ENCODE measurements at places on chromosomes 2 and 18.

DNA sequence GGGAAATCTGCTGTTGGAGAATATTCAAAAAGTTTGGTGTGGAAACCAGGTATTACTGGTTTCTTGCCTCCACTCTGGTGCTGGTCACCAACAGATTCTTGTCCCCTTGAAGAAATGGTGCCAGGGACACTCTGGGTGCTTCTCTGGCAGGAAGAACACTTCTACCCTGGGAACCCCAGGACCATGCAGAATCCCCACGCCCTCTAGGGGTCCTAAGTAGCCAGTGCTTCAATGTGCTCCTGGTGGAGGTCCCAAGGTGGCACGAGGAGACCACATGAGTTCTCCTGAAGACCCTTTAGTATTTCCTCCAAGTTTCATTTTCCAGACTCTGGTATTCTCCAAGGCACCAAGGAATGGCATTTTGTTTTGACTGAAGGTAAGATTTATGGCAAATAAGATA, 380.6 kb downstream of the TSN start:
- no peak for DNase-seq

- no peak for DNase-seq
Observed at GRCh38 chr2:20396356-20397000, 45.8 kb upstream of the PUM2 start.

- DNase-seq, result no peak
Observed at GRCh38 chr2:10052216-10052615, 8.9 kb downstream of the KLF11 start.

GRCh38 chr2:235864302-235864701, 303.9 kb downstream of the GBX2 start:
- no peak for DNase-seq

DNA sequence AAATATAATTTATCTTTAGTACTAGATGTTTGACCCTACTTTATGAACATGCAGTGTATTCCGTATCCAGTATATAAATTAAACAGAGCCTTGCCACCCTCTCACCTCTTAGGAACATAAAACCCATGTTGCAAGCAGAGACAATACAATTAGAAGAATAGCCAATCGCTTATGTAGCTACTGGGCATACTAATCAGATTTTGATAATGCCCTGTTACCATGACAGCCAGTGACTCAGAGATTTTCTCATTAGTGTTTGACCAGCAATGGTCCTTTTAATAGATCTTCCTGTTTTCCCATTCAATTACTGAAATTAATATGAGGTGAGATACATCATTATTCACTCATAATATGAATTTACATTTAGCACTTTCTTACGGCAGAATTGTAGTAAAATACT, 547.3 kb upstream of the VWC2L start:
- DNase-seq, result no peak

- DNase-seq, result no peak
Observed at GRCh38 chr18:48552130-48552529, 13.3 kb downstream of the CTIF start.

- DNase-seq, result peak; percentile 36
Observed at GRCh38 chr2:71880846-71881610, 266.6 kb downstream of the CYP26B1 start.

GRCh38 chr2:36675579-36676282, 20.8 kb upstream of the VIT start:
- DNase-seq, result no peak

DNA sequence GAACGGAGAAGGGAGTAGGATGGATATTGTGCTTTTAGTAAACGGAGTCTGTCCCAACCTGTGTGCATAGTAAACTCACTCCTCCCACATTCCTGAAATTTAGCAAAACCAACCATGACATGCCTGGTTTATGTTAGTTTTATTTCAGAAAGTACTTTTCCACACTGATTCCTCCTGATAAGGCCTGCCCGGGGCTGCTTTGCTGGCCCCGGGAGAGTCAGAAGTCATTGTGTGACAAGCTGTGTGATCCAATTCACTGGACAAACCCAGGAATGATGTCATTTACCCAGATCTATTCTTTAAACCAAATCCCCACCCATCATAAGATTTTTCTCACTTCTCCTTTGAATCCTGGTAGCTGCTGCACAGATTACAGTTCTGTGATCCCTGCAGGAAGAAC, 109.0 kb downstream of the SETBP1 start:
- DNase-seq, result no peak

DNA sequence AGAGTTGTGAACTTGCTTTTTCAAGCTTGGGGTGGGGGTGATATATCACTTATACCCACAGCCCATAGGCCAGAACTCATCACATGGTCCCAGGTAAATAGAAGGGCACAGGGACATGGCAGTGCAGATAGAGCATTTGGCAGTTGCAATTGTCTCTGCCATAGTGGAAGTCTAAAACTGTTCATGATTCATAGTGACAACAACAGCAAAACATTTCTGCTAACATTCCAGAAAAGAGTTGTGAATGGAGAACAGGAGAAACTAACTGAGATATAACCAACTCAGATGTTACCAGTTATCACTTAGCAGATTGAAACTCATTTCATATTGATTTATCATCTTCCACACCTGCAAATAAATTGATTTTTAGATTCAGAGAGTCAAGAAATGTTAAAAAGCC, 278.6 kb upstream of the KYNU start:
- DNase-seq, result no peak

DNA sequence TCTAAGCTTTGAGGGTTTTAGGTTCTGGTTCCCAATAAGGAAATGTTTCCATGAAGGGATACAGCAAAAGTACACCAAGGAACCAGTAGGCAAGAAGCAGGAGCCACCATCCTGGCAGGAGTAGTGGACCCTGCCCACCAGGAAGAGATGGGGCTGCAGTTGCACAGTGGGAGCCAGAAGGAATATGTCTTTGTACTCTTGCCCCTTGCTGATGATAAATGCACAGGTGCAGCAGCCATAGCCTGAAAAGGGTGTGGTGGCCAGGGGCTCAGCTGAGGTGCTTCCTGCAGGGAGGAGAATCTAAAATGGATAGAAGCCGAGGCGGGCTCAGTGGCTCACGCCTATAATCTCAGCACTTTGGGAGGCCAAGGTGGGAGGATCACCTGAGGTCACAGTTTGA, 27.5 kb downstream of the TMEM127 start:
- DNase-seq, result no peak

GRCh38 chr2:8544786-8545694, 136.8 kb upstream of the ID2 start:
- DNase-seq, result no peak

DNA sequence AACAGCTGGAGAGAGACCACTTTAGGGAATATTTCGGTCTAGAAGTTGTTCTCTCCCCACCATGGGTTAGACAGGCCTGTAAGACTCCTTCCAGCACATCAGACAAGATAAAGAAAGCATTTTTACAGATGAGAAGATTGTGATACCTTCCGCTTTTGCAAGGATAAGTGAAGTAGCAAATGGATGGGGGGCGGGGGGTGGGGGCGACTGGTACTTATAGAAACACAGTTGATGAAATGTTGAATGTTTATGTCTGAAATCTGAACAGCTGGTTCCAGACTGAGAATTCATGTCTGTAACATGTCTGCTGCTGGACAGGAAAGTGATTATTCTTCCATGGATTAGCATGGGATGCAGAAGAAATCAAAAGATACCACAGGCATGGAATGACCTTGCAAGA, 90.5 kb upstream of the FN1 start:
- DNase-seq, result no peak

DNA sequence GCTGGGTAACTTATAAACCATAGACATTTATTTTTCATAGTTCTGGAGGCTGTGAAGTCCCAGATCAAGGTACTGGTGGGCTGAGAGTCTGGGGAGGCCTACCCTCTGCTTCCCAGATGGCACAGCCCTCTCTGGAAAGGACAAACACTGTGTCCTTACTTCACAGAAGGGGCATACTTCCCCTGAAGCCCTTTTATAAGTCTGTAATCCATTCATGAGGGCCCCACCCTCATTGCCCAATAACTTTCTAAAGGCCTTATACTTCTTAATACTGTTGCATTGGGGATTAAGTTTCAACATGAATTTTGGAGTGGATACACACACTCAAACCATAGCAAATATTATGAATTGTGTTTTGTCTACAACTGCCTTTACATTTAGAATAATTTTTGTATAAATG, 36.0 kb downstream of the ATIC start:
- no peak for DNase-seq

GRCh38 chr2:20615466-20616241, 35.2 kb downstream of the HS1BP3 start:
- no peak for DNase-seq

DNA sequence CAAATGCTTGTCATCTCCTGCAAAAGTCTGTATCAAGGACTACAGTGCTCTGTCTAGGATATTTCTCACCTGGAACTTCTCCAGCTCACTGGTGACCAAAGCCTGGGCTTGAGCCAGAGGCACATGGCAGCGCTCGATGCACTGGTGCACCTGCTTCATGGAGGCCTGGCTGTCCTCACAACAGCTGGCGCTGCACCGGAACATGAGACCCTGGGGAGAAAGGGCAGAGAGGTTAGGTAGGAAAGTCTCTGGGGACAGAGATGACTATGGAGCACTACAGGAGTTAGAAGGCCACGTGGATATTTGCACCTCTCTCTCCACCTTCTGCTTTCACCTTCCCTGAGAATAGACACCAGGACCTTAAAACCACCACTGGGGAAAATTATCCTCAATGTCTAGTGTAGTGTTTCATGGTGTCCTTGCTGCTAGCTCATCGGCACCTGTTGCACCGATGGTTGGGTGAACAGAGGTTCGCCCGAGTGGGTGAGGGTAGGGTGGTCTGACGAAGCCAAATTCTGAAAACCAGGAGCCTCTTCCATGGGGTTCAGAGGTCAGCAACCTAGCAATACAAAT, 1.0 kb downstream of the FAM136A start:
- DNase-seq, result no peak

DNA sequence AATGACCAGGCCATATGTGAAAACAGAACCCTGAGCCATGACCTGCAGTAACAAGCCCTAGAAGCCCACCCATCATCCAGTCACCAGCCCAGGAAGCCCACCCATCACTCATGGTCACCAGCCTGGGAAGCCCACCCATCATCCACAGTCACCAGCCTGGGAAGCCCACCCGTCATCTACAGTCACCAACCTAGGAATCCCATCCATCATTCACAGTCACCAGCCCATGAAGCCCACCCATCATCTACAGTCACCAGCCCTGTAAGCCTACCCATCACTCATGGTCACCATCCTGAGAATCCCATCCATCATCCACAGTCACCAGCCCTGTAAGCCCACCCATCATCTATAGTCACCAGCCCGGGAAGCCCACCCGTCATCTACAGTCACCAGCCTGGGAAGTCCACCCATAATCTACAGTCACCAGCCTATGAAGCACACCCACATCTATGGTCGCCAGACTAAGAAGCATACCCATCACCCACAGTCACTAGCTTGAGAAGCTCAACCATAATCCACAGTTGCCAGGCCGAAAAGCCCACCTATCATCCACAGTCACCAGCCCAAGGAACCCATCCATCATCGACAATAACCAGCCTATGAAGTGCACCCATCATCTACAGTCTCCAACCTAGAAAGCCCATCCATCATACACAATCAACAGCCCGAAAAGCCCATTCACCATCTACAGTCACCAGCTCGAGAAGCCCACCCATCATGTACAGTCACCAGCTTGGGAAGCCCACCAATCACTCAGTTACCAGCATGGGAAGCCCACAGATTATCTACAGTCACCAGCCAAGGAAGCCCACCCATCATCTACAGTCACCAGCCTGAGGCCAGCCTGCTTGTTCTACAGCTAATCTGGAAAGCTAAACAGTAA, 91.9 kb downstream of the TWIST2 start:
- DNase-seq, result no peak

GRCh38 chr18:62209046-62209445, 22.0 kb downstream of the RELCH start:
- DNase-seq, result no peak

DNA sequence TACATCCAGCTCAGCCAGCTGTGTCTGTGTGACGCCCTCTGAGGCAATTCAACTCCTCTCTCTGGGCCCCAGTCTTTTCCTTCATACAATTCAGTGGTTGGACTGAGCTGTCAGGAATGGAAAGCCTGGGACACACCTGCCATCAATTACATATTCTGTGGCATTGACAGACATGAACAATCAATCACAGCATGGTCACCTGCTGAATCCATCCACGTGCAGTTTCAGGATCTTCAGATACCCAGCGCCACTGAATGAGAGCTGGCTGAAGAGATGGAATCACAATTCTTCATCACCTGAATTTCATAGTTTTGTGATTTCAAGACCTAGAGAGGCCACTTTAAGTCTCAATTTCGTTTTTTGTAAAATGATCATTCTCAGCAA, 5.1 kb downstream of the ADRA2B start:
- DNase-seq, result no peak

GRCh38 chr18:63207143-63207790, 112.3 kb downstream of the BCL2 start:
- no peak for DNase-seq

DNA sequence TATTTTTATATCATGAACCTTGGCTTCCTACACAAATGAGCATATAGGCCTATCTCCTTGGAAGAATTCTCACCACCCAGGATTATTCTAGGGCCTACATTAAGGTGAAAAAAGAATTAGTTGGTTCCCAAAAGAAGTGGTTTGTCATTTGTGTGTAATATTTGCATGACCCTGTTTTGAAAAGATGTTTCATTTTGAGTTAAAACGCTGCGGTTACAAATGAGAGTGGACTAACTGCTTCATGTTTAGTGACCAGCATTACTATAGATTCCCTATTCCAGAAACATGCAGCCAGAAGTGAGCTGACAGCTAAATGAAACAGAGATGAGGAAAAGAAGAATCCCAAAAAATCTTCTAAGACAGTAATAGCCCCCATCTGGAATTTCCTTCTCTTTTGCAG, 44.1 kb upstream of the TMEM178A start:
- no peak for DNase-seq

DNA sequence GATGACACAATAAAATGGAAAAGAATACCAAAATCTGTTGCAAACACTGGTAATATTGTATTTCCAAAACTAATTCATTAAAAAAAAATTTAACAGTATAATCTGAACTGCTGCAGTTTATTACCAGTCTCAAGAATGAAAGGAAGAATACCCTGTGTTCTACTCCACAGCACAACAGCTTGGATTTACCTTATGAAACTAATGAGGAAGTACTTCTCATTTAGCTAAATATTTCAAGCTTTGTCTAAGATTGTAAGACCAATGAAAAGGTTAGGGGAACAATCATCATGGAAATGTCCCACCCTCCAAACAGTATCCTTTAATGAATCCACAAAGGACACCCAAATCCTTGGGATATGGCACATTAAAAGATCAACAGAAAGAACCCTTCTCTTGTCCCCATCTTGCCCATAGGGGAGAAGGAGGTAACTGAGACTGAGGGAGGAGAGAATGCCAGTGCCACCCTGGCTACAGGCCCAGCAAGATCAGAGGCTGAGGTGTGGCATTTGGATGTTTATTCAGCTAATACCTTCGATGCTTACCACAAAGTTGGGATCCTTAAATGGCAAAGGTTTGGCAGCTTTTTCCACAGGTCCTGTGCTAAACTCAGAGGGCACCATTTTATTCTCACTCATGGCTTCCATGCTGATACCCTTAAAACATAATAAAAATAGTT, 17.7 kb downstream of the INO80C start:
- DNase-seq, result no peak

DNA sequence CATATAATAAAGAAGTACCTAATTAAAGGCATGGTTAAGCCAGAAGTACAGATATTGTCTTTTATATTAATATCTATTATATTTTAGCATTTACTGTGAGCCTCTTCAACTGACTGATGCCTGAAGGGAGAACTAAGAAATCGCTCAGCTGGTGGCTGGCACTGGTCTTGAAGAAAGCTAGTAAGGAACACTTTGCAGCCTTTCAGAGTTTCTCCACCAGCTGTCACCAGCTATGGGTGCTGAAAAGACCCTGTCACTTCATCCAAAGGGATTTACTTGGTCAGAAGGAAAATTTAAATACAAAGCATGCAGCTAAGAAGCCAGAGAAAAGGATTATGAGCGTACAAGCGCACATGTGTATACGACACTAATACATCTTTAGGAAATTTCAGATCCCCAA, 525.9 kb downstream of the TMEM182 start:
- no peak for DNase-seq

Data from thoracic aorta (tissue), 2 donors.